ENCODE measurements at places on chromosomes 2 and 18. TPM values are rescaled to one million over a fixed set of nuclear protein-coding genes. Genes with fewer than 3 reads are reported as not detected.

PIEZO2 gene
- 0.70 TPM for total RNA-seq

CYP27C1 gene
- total RNA-seq, result 3.2 TPM

CERS6 gene
- total RNA-seq, result 16.3 TPM

FLACC1 gene
- total RNA-seq, result 0.46 TPM

GKN2 gene
- 1.9 TPM for total RNA-seq

FN1 gene
- 307 TPM for total RNA-seq

TBR1 gene
- total RNA-seq, result 0.07 TPM

TNFRSF11A gene
- total RNA-seq, result 7.8 TPM

ACYP2 gene
- total RNA-seq, result 7.9 TPM

HOXD13 gene
- total RNA-seq, result 0.15 TPM

ELOA2 gene
- total RNA-seq, result not detected

TMEM163 gene
- 0.16 TPM for total RNA-seq

TXNL4A gene
- 142 TPM for total RNA-seq

CNGA3 gene
- total RNA-seq, result not detected

KIF3C gene
- total RNA-seq, result 44.1 TPM

ALK gene
- not detected for total RNA-seq

CXCR1 gene
- total RNA-seq, result not detected

HS1BP3 gene
- 48.9 TPM for total RNA-seq

COL4A4 gene
- total RNA-seq, result 1.5 TPM

UGT1A9 gene
- total RNA-seq, result 4.9 TPM

GALNT14 gene
- total RNA-seq, result 44.6 TPM

CPO gene
- not detected for total RNA-seq

AMER3 gene
- total RNA-seq, result not detected

LBX2 gene
- total RNA-seq, result 3.5 TPM

MGAT4A gene
- total RNA-seq, result 3.1 TPM

CD8B gene
- not detected for total RNA-seq

IHH gene
- 0.64 TPM for total RNA-seq

SH3RF3 gene
- 0.56 TPM for total RNA-seq

DYNAP gene
- not detected for total RNA-seq

EN1 gene
- total RNA-seq, result 0.84 TPM

G6PC2 gene
- total RNA-seq, result not detected

CRYBA2 gene
- total RNA-seq, result not detected

ANKRD23 gene
- 1.2 TPM for total RNA-seq

GDF7 gene
- 0.09 TPM for total RNA-seq

FAM124B gene
- total RNA-seq, result not detected

ARHGAP28 gene
- not detected for total RNA-seq

NAT8 gene
- total RNA-seq, result not detected

CRYGD gene
- not detected for total RNA-seq

Measured in A549 treated with Hydrocortisone at 1 μM for 4 hours (cell line).